NCI-H526 treated with DMSO at 0.1 percent for 48 hours (cell line): ENCODE measurements at places on chromosomes 4 and X.

DNA sequence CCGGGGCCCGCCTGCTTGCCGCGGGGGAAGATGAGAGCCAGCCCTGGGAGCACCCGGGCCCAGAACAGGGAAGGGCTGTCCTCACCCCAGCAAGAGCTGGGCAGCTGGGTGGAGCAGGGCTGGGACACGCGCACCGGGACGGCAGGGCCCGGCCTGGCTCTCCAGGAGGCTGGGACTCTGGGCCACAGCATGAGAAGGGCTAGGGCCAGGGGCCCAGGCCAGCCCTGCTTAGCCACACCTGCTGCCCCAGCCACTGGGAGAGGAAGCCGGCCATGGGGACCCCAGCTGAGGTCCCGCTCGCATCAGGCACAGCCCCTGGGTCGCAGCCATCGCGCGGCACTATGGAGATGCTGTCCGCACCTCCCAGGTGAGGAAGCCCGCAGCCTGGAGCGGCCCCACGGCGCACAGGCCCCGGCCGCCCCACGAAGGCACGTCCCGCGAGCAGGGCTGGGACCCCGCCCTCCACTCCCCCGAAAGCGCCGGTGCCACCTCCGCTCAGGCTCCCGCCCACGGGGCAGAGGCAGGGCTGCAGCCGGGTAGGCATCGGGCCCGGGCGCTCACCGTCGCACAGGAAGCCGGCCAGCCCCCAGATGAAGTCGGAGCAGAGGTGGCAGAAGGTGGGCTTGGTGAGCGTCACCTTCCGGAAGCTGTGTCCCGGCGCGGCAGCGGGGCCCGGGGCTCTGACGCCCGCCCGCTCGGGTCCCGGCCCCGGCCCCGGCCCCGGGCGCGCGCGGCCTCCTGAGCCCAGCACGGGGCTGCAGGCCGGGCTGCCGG lies 531 bp downstream of the DGKQ start:
- DNase-seq = no peak

DNA sequence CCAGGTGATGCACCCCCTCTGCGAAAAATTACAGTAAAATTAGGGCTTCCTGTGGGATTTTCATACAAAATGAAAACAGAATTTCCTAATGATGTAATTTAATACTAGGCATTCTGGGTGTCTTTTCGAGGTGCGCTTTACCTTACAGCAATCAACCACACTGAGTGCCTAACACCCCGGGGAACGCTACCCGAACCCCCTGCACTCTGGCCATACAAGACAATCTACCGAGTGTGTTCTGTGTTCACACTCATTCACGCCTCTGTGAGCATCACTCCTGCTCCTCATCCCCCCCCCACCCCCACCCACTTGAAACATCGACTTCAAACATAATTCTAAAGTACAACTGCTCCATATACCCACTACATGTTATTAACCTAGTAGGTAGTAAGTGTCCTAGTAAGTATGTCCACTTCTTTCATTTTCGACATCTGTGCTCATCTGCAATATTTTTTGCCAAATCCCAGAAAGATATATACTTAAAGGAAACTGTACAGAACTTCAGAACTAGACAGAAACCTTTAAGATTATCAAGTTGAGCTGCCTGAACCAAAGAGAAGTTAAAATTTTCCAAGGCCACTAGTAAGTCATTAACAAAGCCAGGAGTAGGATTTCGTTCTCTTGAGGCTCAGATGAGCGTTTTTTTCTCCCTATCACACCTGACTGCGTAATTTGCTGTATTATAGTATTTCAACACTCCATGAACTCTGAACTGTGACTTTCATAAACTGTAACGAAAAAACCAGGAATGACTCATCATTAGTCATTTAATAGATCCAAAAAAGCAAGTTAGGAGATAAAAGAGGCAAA lies 80.0 kb downstream of the FAT1 start:
- no peak for DNase-seq

GRCh38 chr4:9847968-9848748 lies 66.7 kb downstream of the DRD5 start:
- DNase-seq = no peak

- DNase-seq = no peak
Measured at GRCh38 chrX:73215246-73215645, 595 bp upstream of the NAP1L2 start.

GRCh38 chr4:168693750-168694490 lies 197.1 kb downstream of the PALLD start:
- no peak for DNase-seq

GRCh38 chrX:103674531-103675454 lies 11.7 kb downstream of the MORF4L2 start:
- DNase-seq = no peak

DNA sequence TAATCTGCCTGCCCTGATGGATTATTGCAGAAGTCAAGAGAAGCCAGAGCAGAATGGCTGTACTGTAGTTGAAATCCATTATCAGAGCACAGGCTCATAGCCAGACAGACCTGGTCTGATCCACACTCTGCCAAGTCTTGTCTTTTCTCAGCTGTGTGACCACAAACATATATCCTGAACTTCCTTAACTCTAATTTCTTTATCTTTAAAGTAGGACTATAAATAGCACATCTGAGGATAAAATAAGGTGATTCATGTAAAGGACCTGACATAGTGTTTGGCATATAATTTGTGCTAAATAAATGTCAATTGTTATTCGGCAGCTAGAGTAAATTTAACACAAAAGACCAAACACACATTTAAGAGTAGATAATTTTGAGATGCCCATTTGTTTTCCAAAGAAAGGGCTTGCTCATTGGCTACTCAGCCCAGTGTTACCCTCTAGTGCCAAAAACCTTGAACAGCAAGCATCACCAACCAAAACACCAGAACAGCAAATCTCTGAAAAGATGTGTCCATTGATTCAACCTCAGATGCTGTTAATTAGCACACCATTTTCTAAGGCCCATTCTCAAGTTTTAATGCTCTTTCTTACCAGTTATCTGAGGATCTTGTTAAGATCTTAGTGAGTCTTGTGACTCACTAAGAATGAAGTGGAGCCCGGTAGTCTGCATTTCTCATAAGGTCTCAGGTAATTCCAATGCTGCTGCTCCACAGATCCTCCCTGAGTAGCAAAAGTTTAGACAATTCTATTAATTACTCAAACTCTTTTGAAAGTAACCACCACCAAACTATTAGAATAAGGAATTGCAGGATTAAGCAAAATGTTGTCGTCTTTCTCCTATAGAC lies 108.8 kb downstream of the HHIP start:
- no peak for DNase-seq

DNA sequence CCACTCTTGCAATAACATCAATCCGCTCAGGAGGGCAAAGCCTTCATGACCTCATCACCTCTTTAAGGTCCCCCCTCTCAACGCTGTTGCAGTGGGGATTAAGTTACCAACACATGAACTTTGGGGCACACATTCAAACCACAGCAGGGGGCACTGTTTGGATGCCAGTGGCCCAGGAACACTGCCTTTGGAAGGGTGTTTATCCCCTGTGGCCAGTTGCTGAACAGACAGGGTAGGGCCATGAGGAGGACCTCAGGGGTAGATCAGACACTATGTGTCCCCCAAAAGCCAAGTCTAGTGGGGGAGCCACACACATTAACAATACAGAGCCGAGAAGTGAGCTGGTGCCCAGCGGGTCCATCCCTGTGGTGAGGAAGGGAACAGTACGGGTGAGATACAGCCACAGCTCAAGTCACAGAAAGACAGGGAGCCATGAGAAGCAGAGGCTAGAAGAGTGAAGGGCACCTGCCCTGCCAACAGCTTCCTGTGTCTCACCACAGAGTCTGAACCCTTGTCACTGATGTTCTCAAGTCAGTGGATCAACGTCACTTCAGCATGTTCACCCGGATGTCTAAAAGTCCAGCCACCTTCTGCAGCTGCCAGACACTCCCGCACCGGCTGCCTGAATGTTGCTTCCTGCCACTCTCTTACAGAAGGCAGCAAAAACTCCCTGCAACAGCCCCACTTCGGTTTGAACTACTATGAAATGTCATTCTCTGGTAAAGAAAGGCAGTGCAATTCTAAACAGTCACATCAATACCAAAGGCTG lies 19.9 kb upstream of the MXD4 start:
- no peak for DNase-seq

GRCh38 chrX:151516538-151517187 lies 46.8 kb upstream of the PASD1 start:
- no peak for DNase-seq

DNA sequence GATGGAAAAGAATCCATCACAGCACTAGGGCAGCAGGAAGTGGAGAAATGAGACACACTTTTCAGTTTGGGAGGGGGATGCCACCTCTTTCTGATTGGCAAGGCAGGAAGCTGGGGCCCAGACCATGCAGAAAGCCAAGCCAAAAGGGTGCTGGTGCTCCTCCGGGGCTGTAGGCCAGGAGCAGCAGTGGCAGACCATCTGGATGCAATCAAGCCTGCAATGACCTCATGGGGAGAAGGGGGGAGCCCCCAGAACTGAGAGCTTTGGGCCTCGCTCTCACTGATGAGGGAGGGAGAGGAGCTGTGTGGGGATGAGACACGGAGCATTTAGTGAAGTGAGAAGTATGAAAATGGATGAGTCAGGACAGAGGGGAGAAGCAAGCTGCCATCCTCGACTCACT lies 141.3 kb upstream of the NALF2 start:
- DNase-seq = no peak

- no peak for DNase-seq
Measured at GRCh38 chrX:29468911-29469494, 746.4 kb upstream of the MAGEB2 start.
